ENCODE measurements at places on chromosomes 12 and 14. TPM values are rescaled to one million over a fixed set of nuclear protein-coding genes. Genes with fewer than 3 reads are reported as not detected.

GARIN6 gene
- 0.09 TPM for polyA plus RNA-seq

ATP6V1D gene
- polyA plus RNA-seq: 139 TPM

HPD gene
- polyA plus RNA-seq: 5.0 TPM

GLT8D2 gene
- polyA plus RNA-seq: 8.4 TPM
